ENCODE measurements at places on chromosomes 12 and 14.

DNA sequence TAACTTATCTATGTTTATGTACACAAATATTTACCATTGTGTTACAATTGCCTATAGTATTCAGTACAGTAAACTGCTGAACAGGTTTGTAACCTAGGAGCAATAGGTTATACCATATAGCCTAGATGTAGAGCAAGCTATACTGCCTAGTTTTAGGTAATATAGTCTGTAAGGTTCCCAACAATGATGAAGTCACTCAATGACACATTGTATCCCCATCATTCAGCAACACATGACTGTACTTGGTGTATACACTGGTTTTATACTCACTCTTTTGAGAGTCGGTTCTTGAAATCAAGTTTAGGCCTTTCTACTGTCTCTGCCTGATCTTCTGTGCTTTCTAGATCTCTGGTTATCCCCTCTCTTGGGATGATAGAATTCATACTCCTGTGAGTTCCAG, 5.5 kb downstream of the RNASE1 start:
- no peak for DNase-seq

DNA sequence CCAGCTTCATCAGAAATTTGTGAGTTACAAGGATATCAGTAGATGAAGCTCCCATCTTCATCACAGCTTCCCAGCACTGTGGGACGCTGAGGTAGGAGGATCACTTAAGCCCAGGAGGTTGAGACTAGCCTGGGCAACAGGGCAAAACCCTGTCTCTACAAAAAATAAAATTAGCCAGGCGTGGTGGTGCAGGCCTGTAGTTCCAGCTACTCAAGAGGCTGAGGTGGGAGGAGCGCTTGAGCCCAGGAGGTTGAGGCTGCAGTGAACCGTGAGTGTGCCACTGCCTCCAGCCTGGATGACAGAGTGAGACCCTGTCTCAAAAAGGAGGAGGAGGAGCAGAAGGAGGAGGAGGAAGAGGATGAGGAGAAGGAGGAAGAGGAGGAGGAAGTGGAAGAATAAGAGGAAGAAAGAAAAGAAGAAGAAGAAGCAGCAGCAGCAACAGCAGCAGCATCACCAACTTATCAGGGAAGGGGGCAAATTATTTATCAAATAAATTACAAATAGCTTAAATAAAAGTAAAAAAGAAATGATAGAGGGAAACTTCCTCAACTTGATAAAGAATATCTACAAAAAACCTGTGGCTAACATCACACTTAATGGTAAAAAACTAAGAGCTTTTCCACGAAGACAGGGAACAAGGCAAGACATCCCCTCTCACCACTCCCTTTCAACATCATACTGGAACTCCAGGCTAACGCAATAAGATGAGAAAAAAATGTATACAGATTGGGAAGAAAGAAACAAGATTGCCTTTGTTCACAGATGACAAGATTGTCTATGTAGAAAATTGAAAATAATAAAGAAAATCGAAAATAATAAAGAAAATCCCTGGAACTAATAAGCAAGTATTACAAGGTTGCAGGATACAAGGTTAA, 69.6 kb downstream of the NINJ2 start:
- no peak for DNase-seq

DNA sequence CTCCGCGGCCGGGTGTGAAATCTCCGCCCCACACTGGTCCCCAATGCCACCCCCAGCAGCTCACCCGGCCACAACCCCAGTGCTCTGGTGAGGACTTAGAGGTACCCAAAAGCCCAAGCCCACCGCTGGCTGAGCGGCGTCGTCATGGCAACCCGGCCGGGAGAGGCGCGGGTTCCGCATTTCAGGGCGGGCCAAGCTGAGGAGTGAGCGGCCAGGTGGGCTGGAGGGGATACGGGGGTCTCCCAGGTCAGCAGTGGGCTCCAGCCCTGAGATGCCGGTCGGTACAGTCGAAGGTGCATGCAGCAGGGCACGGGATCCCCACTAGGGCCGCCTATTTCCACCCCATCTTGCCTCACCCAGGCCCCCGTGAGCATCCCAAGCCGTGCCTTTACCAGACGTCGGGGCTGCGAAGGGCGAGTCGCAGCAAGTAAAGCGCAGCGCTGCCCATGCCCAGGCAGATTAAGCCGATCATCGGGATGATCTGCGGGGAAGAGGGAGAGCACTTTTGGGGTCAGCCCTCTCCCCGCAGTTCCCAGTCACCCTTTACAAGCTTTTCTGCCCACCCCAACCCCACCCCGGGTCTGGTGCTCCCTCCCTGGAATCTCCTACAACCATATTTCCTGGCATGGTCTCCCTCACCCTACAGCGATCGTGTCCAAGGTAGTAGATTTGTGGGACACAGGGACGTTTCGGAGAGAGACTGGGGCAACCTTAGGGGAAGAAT, 6.9 kb downstream of the SHMT2 start:
- DNase-seq, result no peak

- DNase-seq, result no peak
Observed at GRCh38 chr12:118061873-118062843, 1.2 kb upstream of the WSB2 start.

GRCh38 chr12:49288412-49288853, 6.5 kb upstream of the PRPH start:
- DNase-seq, result peak; percentile 25

DNA sequence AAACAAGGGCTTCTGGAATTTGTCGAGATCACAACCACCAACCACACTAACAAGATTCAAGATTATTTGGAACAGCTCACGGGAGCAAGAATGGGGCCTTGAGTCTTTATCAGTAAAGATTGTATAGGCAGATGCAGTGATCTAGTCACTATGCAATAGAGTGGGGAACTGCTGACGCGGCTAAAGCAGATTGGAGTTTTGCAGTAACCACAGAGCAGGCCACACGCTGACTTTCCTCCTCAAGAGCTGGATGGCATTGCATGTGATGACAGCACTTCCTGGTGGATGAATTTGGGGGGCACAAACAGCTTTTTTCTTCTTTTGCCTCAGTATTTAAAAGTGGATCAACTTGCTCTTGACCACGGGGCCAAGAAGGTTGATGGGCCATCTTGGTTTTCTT, 46.0 kb downstream of the KCNK13 start:
- no peak for DNase-seq

- no peak for DNase-seq
Observed at GRCh38 chr12:124947561-124948398, 33.3 kb upstream of the UBC start.

GRCh38 chr14:68890173-68890931, 88.8 kb downstream of the ACTN1 start:
- DNase-seq, result no peak

- no peak for DNase-seq
Observed at GRCh38 chr12:85367936-85368335, 87.9 kb downstream of the ALX1 start.

GRCh38 chr12:108297424-108297823, 41.7 kb downstream of the CMKLR1 start:
- DNase-seq, result no peak

GRCh38 chr12:123134271-123134671, 16.6 kb downstream of the PITPNM2 start:
- no peak for DNase-seq

GRCh38 chr14:76109087-76109880, 42.4 kb upstream of the GPATCH2L start:
- DNase-seq, result no peak

GRCh38 chr12:89995870-89996269, 287.2 kb upstream of the ATP2B1 start:
- no peak for DNase-seq

- DNase-seq, result peak; percentile 85
Observed at GRCh38 chr12:65881965-65882413, 57.7 kb downstream of the HMGA2 start.

- no peak for DNase-seq
Observed at GRCh38 chr12:29559198-29559597, 61.7 kb upstream of the OVCH1 start.

GRCh38 chr14:22268875-22269274, 320.1 kb downstream of the DAD1 start:
- no peak for DNase-seq

DNA sequence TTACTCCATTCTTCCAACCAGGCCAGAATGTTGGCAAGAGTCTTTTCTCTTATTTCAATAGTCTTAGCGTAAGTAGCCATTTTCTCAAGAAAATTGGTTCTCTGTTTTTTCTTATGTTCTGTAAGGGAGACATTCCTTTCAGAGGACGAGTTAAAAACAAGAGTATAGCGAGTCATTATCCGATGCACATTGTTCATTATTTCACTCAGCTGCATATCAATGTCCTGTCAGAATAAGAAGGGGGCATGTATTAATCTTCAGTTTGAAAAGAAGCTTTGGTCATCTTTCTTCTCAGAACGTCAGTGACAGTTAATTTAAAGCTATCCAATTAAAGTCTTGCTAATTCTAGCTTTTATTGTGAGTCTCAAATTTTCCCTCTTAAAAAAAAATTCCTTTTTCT, 33.3 kb downstream of the FAM186A start:
- DNase-seq, result no peak

GRCh38 chr12:15047611-15048010, 74.8 kb downstream of the PDE6H start:
- no peak for DNase-seq

DNA sequence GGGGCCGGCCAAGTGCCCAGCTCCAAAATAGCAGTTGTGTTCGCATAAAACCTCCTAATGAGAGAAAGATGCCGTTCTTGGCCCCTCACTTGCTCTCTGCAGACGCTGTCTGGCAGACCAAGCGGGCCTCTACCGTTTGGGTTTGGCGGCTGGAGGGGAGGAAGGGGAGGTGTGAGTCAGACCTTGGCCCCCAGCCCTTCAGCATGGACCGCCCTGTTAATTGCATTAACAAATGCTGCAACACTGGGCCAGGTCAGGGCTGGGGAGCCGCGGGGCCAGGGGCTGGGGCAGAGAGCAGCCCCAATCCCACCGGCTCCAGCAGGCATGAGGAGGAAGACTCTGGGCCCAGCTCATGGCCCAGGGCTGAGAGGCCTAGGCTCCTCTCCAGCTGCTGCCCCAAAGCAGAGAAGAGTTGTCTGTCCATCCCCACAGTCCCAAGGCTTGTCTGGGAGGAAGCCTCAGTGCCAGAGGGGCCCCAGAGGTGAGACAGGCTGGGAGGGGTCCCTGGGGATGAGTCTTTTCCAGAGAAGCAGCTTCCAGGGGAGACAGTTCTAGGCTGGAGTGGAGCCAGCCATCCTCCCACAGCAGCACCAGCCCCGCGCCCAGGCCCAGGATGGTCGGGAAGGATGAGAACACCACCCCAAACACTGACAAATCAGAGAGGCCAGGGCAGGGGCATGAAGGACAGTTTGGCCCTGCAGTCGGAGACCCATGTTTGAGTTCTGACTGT, 16.9 kb downstream of the LTBP2 start:
- DNase-seq, result peak; percentile 62

DNA sequence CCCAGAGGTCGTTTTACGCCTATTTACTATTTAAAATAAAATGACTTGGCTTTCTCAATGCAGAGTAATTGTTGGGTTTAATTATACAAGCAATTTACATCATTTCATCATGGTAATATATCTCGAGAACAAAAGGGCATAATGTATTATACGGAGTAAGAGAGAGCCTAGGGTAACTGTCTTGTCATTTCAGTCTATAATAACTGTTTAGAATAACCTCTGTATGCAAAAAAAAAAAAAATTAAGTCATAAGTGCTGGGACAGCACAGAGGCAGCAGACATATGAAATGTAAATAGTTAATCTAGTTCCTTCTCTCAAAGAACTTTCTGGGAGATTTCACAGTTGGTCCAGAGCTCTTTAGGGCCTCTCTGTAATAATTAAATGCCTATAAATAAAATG, 284.9 kb downstream of the TMTC2 start:
- no peak for DNase-seq

GRCh38 chr12:111192647-111193046, 176.2 kb downstream of the PHETA1 start:
- DNase-seq, result no peak

All from stromal cell of bone marrow (primary cell).